H1 (cell line): ENCODE measurements at places on chromosomes 5 and 9. TPM values are rescaled to one million over a fixed set of nuclear protein-coding genes. Genes with fewer than 3 reads are reported as not detected.

The FOXD4L6 gene
- total RNA-seq = 0.13 TPM in 1 of 2 replicates, not detected in the other

The SV2C gene
- total RNA-seq = 0.08 and 0.24 TPM in 2 replicates

The TMC1 gene
- 0.82 and 0.95 TPM in 2 replicates for total RNA-seq

The CDC37L1 gene
- 22.4 and 23.8 TPM in 2 replicates for total RNA-seq

The SLC4A9 gene
- 0.15 and 0.28 TPM in 2 replicates for total RNA-seq

The PRR16 gene
- total RNA-seq = 0.73 and 1.0 TPM in 2 replicates

The DMRT2 gene
- 0.61 and 0.93 TPM in 2 replicates for total RNA-seq

The MARCHF3 gene
- total RNA-seq = 12.0 and 14.0 TPM in 2 replicates

The GPR21 gene
- 0.58 and 0.65 TPM in 2 replicates for total RNA-seq

The IGIP gene
- 0.33 and 0.69 TPM in 2 replicates for total RNA-seq

The CCL19 gene
- total RNA-seq = not detected in 2 replicates

The ADRA1B gene
- not detected in 2 replicates for total RNA-seq

The DIPK1B gene
- total RNA-seq = 32.3 and 35.3 TPM in 2 replicates

The IFNE gene
- not detected in 2 replicates for total RNA-seq

The SH3TC2 gene
- total RNA-seq = 0.77 and 0.80 TPM in 2 replicates

The PHAX gene
- total RNA-seq = 58.1 and 59.5 TPM in 2 replicates
